T-helper 2 cell treated with Interferon-gamma antibody and Interleukin-4, amounts not matched to agents 5 μg/mL and 100 μg/mL, for 36 hours (primary cell): ENCODE measurements at places on chromosomes 5 and 9.
A peak's percentile ranks its signal among the peaks of the same experiment; 100 is the strongest.

GRCh38 chr5:36397901-36398536, 96.3 kb upstream of the RANBP3L start:
- H3K27me3 ChIP-seq, result peaks cover 11% of the 10 kb centered on the region
- H3K27ac ChIP-seq, result no peak overlapping the region
- H3K4me1 ChIP-seq, result no peaks in the 10 kb centered on the region
- H3K36me3 ChIP-seq, result no peaks in the 10 kb centered on the region

GRCh38 chr9:98887918-98888510, 55.7 kb upstream of the COL15A1 start:
- H3K27ac ChIP-seq, result no peak overlapping the region
- H3K4me1 ChIP-seq, result no peaks in the 10 kb centered on the region
- no peak overlapping the region for H3K4me3 ChIP-seq
- H3K27me3 ChIP-seq, result peaks cover 25% of the 10 kb centered on the region
- DNase-seq, result no peak

- H3K36me3 ChIP-seq, result no peaks in the 10 kb centered on the region
- peaks cover 2% of the 10 kb centered on the region for H3K4me1 ChIP-seq
- no peaks in the 10 kb centered on the region for H3K27me3 ChIP-seq
- H3K4me3 ChIP-seq, result no peak overlapping the region
- H3K27ac ChIP-seq, result no peak overlapping the region
Measured at GRCh38 chr9:133690081-133690561, 48.0 kb downstream of the SARDH start.

GRCh38 chr5:161530700-161531099, 15.8 kb downstream of the GABRB2 start:
- H3K4me1 ChIP-seq, result no peaks in the 10 kb centered on the region
- no peak for DNase-seq
- H3K27me3 ChIP-seq, result no peaks in the 10 kb centered on the region

GRCh38 chr9:137865581-137866145, 11.9 kb upstream of the CACNA1B start:
- H3K4me1 ChIP-seq, result no peaks in the 10 kb centered on the region
- H3K27me3 ChIP-seq, result no peaks in the 10 kb centered on the region
- H3K27ac ChIP-seq, result no peak overlapping the region
- H3K4me3 ChIP-seq, result no peak overlapping the region
- no peaks in the 10 kb centered on the region for H3K36me3 ChIP-seq

DNA sequence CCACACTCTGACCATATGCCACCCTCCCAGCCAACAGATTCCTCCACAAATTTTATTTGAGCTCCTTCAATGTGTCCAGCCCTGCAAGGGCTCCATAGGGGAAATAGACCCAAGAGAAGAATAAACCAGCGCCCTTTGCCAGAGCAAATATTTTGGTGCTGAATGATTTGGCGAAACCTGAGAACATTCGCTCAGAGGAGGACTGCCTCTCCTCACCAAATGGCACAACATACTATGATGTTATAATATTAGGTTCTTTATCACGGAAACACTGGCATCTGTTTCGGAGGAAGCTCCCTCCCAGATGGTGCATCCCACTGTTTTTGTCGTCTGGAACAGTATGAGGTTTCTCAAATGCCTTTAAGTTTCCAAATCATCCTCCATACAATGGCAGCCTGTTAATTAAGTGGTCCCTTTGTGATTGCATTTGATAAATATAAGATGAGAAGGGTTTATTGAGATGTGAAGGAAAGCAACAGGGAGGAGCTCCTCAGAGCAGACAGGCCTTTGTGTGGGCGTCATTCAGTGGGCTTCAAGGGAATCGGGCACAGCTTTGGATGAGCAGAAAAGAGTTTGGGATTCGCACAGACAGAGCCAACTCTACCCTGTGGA, 139.1 kb upstream of the ADRA1B start:
- DNase-seq, result no peak
- H3K27ac ChIP-seq, result no peak overlapping the region
- H3K27me3 ChIP-seq, result peaks cover 18% of the 10 kb centered on the region
- no peak overlapping the region for H3K4me3 ChIP-seq
- peaks cover 19% of the 10 kb centered on the region for H3K4me1 ChIP-seq
- H3K36me3 ChIP-seq, result no peaks in the 10 kb centered on the region

DNA sequence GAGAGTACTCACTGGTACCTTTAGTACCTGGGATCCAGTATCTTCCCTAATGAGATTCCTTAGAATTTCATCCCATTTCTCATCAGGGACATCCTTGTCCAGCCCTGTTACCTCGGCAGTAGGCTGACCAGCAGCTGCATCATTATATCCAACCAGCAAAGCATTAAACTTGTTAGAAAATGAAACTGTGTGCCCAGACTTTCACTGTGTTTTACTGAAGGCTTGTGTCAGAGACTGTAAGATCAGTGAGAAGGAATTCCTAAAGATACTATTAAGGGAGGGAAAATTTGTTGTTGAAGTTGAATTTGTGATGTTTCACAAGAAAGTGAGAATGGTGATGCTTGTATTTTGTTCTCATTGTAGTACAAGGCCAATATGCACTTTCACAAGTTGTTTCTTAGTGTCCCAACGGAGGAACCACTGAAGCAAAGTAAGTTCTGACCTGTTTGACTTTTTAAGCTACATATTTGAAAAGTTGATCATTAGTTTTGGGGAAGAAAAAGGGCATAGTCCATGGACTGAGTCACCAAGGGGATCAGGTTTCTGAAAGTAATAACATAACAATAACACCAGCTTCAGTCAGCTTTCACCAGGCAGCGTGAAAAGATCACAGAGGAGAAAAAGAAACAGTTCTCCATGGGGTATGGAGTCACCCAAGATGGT, 48.8 kb downstream of the GRAMD2B start:
- no peaks in the 10 kb centered on the region for H3K4me1 ChIP-seq
- no peak overlapping the region for H3K4me3 ChIP-seq
- peaks cover 5% of the 10 kb centered on the region for H3K36me3 ChIP-seq

GRCh38 chr9:12856603-12857002, 81.8 kb downstream of the LURAP1L start:
- no peaks in the 10 kb centered on the region for H3K36me3 ChIP-seq
- no peak overlapping the region for H3K4me3 ChIP-seq
- no peak overlapping the region for H3K27ac ChIP-seq
- no peak for DNase-seq
- H3K4me1 ChIP-seq, result no peaks in the 10 kb centered on the region

GRCh38 chr5:53089481-53089991, 20.0 kb downstream of the MOCS2 start:
- H3K27ac ChIP-seq, result peak overlapping the region; percentile 90
- peaks cover 54% of the 10 kb centered on the region for H3K4me1 ChIP-seq
- H3K4me3 ChIP-seq, result peak overlapping the region; percentile 72
- DNase-seq, result peak; percentile 27
- H3K36me3 ChIP-seq, result peaks cover 39% of the 10 kb centered on the region

DNA sequence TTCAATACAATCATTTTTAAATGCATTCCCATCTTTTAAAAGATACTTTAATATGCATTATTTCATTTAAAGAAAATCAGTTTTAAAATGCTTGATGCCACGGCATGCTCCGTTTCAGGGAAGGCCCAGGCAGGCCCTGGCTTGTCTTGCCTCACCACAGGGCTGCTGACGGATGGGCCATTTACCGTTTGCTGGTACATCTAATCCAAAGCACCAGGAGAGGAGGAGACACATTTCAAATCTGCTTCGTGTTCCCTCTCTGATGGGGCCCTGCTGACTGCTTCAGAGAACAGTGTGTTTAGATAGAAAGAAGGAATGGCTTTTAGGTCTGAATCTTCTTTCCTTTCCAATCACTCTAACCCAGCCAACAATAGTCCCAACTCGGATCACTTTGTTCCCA, 185.2 kb downstream of the DCP2 start:
- no peak overlapping the region for H3K4me3 ChIP-seq
- no peaks in the 10 kb centered on the region for H3K36me3 ChIP-seq
- no peaks in the 10 kb centered on the region for H3K4me1 ChIP-seq
- peaks cover 21% of the 10 kb centered on the region for H3K27me3 ChIP-seq
- no peak overlapping the region for H3K27ac ChIP-seq

- no peak overlapping the region for H3K4me3 ChIP-seq
- H3K36me3 ChIP-seq, result peaks cover 39% of the 10 kb centered on the region
- no peak overlapping the region for H3K27ac ChIP-seq
Measured at GRCh38 chr5:31427013-31427723, 104.7 kb downstream of the DROSHA start.

- H3K27me3 ChIP-seq, result no peaks in the 10 kb centered on the region
- no peak overlapping the region for H3K27ac ChIP-seq
- H3K36me3 ChIP-seq, result no peaks in the 10 kb centered on the region
- no peak overlapping the region for H3K4me3 ChIP-seq
Measured at GRCh38 chr9:18622186-18622836, 148.4 kb downstream of the ADAMTSL1 start.

GRCh38 chr9:131337131-131337848, 47.8 kb downstream of the PLPP7 start:
- no peak for DNase-seq
- H3K4me1 ChIP-seq, result peaks cover 4% of the 10 kb centered on the region
- H3K4me3 ChIP-seq, result no peak overlapping the region
- no peak overlapping the region for H3K27ac ChIP-seq
- no peaks in the 10 kb centered on the region for H3K36me3 ChIP-seq

DNA sequence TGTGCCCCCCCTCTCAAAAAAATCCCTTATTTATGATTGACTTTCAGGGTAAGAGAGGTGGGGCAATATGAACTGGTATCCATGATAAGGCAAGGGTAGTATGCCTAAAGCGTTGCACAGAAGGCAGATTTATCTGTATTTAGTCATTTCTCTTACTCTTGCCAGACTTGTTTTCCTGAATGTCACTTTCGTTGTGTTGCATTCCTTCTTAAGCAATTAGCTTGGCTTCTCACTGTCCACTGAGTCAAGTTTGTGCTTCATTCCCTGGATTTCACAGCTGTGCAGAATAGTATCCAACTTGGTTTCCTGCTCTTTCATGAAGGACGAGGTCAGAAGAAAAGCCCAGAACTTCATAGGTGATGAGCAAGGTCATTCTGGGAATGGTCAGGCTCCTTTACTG, 301.5 kb upstream of the ACTBL2 start:
- no peaks in the 10 kb centered on the region for H3K36me3 ChIP-seq
- no peaks in the 10 kb centered on the region for H3K4me1 ChIP-seq
- H3K27ac ChIP-seq, result no peak overlapping the region
- no peak overlapping the region for H3K4me3 ChIP-seq

DNA sequence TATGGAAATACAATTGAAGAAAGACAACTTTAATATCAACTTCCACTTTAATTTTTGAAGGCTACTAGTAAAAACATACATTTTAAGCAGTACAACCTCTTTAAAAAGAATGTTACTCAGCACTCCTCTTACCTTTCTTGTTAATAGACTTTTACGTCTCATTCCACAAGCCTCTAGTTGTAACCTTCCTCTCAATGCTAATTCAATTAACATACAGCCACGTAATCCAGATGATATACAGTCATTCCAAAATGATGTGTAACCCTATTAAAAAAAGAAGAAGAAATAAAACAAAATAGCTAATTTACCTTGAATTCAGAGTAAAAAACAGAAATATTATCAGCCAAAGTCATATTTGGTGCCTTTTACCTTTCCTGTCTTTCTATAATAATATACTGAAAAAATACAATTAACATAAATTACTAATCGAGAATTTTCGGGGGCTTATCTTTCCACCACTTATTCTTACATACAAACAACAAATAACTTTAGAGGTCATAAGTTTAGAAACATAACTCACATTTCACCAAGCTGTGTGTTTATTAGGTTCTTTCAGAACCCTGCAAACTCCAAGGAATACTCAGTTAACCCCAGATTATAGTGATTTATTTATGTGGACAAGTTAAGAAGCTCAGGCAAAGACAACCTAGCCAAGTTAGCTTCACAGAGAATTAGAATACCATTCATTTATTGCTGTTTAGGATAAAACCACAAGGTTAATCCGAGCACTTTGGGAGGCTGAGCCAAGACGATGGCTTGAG, 30.3 kb downstream of the GOLPH3 start:
- H3K4me3 ChIP-seq, result no peak overlapping the region
- no peak overlapping the region for H3K27ac ChIP-seq
- peaks cover 42% of the 10 kb centered on the region for H3K36me3 ChIP-seq
- peaks cover 19% of the 10 kb centered on the region for H3K4me1 ChIP-seq
- no peak for DNase-seq

DNA sequence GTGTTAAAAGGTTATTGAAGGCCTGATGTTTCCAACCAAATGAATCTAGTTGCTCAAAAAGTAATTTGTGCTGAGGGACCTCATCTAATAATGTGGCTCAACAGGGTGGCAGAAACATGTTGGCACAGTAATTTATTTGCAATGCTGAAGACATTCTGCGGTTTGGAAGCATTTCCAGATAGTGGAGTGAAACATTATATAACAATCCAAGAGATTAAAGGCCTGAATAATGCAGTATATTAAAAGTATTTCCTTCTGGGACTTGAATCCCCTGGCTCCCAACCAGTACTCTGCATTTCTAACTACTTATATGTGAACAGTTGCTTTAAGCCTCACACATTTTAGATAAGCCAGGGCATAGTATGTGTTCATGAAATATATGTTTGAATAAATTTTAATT, 25.9 kb upstream of the ALDH1A1 start:
- DNase-seq, result no peak
- H3K27ac ChIP-seq, result no peak overlapping the region
- H3K4me1 ChIP-seq, result no peaks in the 10 kb centered on the region
- H3K27me3 ChIP-seq, result no peaks in the 10 kb centered on the region

DNA sequence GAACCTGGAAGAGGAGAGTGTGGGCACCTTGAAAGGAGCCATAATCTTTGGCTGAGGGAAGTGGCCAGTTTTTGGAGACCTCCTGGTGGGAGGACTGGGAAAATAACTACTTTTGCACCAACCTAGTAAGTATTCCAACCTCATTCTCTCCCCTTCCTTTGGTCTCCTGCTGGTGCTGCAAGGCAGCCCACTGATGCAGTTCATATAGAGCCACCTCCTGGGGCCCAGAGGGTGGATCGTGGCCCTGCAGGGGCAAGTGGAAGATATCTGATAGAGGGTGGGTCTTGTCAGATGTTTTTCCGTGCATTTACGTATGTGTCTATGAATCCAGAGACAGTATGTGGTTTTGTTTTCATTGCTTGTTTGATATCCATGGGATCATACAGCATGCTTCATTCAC, 172.8 kb upstream of the PITX1 start:
- no peak overlapping the region for H3K4me3 ChIP-seq
- DNase-seq, result no peak
- H3K36me3 ChIP-seq, result no peaks in the 10 kb centered on the region
- no peak overlapping the region for H3K27ac ChIP-seq

DNA sequence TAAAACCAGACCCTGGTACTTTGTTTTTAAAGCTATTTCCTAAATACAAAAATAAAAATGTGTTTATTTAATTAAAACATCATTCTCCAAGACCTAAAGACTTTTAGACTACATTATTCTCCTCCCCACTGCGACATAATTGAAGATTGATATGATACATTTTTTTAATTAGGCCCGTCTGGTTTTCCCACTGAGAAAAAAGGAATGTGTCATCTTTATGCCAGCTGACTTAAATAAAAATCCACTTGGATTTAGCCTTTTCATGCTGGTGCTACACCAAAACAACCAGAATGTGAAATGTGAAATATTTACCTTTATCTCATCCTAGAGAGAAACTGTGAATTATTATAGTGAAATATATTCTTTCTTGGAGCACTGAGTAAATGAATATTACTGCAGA, 155.5 kb upstream of the PPP1R2B start:
- peaks cover 9% of the 10 kb centered on the region for H3K27me3 ChIP-seq
- no peak overlapping the region for H3K27ac ChIP-seq
- no peak for DNase-seq
- H3K4me3 ChIP-seq, result no peak overlapping the region
- no peaks in the 10 kb centered on the region for H3K36me3 ChIP-seq

GRCh38 chr5:95901676-95902627, 59.7 kb downstream of the ELL2 start:
- peaks cover 6% of the 10 kb centered on the region for H3K4me1 ChIP-seq
- no peak overlapping the region for H3K27ac ChIP-seq
- H3K27me3 ChIP-seq, result no peaks in the 10 kb centered on the region
